ENCODE measurements at places on chromosomes 1 and 21.

DNA sequence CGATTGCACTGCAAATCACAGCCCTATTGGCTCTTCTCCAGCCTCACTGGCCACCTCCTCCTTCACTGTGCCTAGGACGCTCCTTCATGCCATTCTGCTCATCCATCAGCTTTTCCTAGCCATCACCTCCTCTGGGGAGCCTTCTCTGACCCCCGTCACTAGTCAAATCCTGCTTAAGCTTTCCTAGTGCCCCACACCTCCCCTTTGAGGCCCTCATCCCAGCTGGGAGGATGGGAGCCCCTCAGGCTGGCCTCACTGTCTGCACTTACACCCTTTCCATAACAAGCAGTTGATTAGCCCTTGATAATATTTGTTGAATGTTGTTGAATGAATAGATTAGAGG, 50.7 kb downstream of the KLHDC7A start:
- DNase-seq, result no peak

- no peak for DNase-seq
These were observed 286.8 kb upstream of the PLD5 start for GRCh38 chr1:242811092-242811840.

GRCh38 chr1:20837554-20838192, 50.6 kb upstream of the HP1BP3 start:
- no peak for DNase-seq

GRCh38 chr1:229792012-229792975, 166.2 kb downstream of the URB2 start:
- no peak for DNase-seq

DNA sequence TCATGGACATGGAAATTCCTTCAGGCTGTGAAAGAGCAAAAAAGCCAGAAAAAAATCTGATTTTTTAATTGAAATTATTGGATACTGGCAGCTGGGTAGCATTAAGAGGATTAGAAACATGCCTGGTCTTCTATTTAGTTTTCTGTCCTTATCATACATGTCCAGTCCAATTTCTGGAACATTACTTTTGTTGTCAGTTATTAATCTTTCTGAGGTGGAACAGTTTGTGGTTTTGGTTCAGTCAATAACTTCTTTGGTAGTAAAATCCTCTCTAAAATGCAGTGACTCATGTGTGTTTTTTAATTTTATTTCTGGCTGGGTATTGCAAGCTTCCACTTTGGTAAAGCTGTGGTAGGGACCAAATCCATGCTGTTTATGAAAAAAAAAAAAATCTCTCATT, 687.0 kb upstream of the ADGRL2 start:
- no peak for DNase-seq

Data from right hindlimb (tissue), 1 donor.